ENCODE measurements at places on chromosomes 6 and 20. TPM values are rescaled to one million over a fixed set of nuclear protein-coding genes. Genes with fewer than 3 reads are reported as not detected.

GRCh38 chr6:87297119-87297518 lies 25.3 kb upstream of the SMIM8 start:
- DNase-seq, result no peak

DNA sequence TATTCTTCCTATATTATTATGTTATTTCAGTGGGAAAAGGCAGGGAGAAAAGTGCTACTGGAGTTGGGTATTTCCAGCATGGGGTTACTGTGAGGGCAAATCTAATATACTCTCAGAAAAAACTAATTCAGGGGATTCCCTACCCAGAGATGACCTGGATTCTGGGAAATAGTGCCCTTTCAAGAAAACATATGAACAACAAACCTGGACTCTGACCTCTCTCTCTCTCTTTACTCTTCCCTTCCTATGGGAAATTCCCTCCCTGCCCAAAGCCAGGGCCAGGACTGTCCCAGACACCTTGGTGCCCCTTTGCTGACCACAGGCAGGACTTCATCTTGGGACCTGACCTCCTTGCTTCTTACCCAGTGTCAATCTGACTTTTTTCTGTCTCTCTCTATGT lies 1.6 kb upstream of the UBD start:
- DNase-seq, result no peak

- DNase-seq, result no peak
Observed at GRCh38 chr20:3563133-3563532, 92.3 kb downstream of the ATRN start.

- DNase-seq, result no peak
Observed at GRCh38 chr20:50445354-50446151, 64.6 kb upstream of the PTPN1 start.

DNA sequence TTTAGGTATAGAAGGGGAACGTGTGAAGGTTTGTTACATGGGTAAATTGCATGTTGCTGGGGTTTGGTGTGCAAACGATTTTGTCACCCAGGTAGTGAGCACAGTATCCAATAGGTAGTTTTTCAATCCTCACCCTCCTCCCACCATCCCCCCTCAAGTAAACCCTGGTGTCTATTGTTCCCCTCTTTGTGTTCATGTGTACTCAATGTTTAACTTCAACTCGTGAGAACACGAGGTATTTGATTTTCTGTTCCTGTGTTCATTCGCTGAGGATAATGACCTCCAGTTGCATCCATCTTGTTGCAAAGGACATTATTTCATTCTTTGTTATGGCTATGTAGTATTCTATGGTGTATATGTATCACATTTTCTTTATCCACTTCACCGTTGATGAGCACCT lies 11.6 kb upstream of the VNN1 start:
- DNase-seq, result no peak

GRCh38 chr6:23731609-23732008 lies 394.4 kb upstream of the NRSN1 start:
- DNase-seq, result no peak

- DNase-seq, result peak; percentile 81
Observed at GRCh38 chr6:41723530-41724227, 11.7 kb downstream of the TFEB start.

- peak; percentile 2 for DNase-seq
Observed at GRCh38 chr6:124226396-124226795, 422.7 kb downstream of the NKAIN2 start.

BEND3 gene
- 2.3 TPM for total RNA-seq

RAET1G gene
- total RNA-seq, result 0.09 TPM

ACOT8 gene
- 19.7 TPM for total RNA-seq

DNA sequence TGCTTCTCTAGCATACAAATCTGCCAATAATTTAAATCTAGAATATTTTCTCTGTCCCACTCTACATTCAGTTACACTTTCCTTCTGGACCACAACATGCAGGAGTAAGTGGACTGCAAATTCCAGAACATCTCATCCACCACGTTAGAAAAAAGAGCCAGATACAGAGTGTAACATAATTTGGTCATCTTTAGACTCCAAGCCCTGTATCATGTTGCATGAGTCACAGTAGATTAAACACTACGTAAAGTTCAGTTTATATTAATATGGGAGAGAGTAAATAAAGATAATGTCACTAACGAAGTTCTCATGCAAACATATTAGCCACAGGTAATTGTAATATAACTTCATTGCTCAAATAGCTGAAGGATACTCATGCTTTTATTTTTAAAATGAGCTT lies 327.0 kb downstream of the C6orf118 start:
- no peak for DNase-seq

RWDD2A gene
- 3.2 TPM for total RNA-seq

GRCh38 chr20:39222101-39222500 lies 260.0 kb downstream of the DHX35 start:
- no peak for DNase-seq

DNA sequence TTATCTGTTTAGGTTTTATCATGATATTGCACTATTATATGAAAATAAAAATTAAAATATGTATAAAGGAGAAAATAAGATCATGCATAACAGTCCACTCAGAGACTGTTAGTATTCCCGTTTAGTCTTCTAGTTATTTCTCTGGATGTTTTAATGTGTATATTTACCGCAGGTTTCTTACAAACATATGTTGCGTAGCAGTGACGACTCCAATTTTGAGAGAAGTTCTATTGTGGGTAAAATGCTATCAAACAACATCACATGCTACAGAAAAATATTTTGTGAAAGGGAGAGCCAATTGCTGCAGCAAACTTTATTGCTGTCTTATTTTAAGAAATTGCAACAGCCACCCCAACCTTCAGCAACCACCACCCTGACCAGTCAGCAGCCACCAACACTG lies 72.4 kb upstream of the NXT1 start:
- no peak for DNase-seq

CDYL gene
- total RNA-seq, result 75.3 TPM

NKX2-4 gene
- not detected for total RNA-seq

- no peak for DNase-seq
Observed at GRCh38 chr6:167863897-167864296, 37.2 kb downstream of the AFDN start.

Measured in muscle of leg (tissue), 16 donors.